ENCODE measurements at places on chromosomes 6 and 20. TPM values are rescaled to one million over a fixed set of nuclear protein-coding genes. Genes with fewer than 3 reads are reported as not detected.
A peak's percentile ranks its signal among the peaks of the same experiment; 100 is the strongest.

DNA sequence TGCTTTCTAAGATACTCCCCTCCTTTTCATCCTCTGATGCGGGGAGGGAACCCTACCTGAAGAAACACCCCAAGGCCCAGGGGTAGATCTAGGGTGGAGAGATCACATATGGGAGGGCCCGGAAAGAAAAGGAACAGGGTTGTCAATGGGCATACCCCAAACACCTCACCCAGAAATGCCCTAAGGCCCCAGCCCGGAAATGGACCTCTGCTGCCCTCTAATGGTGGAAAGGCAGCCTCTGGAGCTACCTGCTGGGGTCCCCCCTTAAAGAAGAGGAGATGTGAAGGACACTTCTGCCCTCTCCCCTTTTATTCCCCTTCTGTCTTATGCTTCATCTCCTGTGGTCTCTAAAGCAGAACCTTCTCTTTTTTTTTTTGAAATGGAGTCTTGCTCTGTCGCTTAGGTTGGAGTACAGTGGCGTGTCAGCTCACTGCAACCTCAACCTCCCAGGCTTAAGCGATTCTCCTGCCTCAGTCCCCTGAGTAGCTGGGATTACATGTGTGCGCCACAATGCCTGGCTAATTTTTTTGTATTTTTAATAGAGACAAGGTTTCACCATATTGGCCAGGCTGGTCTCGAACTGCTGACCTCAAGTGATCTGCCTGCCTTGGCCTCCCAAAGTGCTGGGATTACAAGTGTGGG is 458 bp upstream of the ARMC12 start:
- DNase-seq = peak; percentile 75

- DNase-seq = no peak
Measured at GRCh38 chr6:156068881-156069280, 613.2 kb upstream of the NOX3 start.

DNA sequence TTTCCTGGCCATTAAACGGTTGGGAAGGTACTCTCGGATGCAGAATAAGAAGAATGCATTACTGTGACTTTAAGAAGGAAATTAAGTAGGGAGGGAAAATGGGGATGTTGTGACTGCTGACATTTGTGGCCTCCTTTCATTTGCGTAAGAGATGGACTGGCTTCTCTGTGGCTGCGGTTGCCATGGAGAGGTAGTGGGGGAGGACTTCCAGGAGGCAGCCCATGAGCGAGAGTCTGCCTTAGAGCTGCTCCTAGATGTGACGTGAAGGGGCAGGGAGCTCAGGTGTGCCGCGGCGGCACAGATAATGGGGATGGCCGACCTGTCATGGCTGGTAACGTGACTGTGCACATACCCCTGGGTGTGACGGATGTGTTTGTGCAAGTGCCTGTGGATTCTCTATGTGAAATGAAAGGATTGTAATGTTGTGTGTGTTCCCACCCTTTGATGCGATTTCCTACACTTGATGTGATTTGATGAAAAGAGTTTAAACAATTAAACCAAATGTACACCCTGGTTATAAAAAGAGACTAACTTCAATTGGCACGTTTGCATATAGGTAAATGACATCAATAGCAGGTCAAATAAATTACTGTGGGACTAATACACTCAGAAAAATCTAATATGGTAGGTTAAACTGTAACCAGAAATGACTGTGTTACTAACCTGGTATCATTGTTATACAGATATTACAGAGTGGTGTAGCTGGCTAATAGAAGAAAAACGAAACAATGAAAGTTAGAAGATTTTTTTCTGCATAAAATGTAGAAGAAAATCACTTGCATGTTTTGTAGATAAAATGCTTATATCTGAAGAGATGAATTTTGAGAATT is 48.9 kb downstream of the HIVEP1 start:
- DNase-seq = no peak

Gene NKAIN2
- total RNA-seq = not detected

- no peak for DNase-seq
Measured at GRCh38 chr20:46955601-46956556, 61.2 kb downstream of the EYA2 start.

- no peak for DNase-seq
Measured at GRCh38 chr6:33323623-33323948, 6.0 kb upstream of the ZBTB22 start.

Gene TRIM31
- total RNA-seq = not detected

- peak; percentile 8 for DNase-seq
Measured at GRCh38 chr20:20489648-20490341, 121.9 kb downstream of the INSM1 start.
